ENCODE measurements at places on chromosomes 12 and 14.

- DNase-seq = peak; percentile 18
Observed at GRCh38 chr12:62210422-62210821, 49.8 kb upstream of the USP15 start.

DNA sequence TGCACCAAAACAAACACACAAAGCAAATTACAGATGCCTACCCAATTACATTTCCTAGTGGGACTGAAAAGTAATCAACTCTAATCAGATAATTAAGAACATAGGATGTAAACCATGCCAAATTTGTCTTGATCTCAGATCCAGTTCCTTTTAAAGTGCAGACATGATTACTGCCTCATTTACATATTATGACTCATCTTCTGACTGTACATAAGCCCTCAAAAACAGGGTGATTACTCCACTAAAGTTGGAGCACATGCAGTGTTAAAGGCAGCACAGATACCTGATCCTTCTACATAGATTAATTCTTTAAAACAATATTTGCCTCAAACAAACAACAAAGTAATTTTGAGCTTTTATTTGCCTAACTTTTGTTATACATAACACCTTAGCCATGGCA, 337.2 kb downstream of the RPS29 start:
- DNase-seq = no peak

GRCh38 chr14:72387726-72388125, 455.5 kb downstream of the RGS6 start:
- no peak for DNase-seq

- no peak for DNase-seq
Observed at GRCh38 chr14:101215927-101216326, 312.4 kb upstream of the RTL1 start.

- no peak for DNase-seq
Observed at GRCh38 chr14:26870096-26870495, 272.3 kb upstream of the NOVA1 start.

DNA sequence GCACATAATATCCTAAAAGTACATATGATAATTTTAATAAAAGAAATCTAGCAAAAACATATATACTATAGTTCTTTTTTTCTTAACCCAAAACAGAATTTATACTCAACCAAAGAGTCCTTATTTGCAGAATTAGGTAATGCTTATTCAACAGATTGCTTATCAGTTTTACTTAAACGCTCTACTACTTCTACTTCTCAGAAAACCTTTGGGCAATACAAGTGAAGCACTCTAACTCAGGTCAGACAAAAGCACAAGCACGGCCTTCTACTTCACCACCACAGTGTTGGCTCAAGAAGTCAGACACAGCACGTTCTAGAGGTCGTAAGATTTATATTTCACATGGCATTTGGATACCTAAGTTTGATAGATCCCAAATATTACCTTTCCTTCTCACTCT, 29.2 kb downstream of the DICER1 start:
- no peak for DNase-seq

DNA sequence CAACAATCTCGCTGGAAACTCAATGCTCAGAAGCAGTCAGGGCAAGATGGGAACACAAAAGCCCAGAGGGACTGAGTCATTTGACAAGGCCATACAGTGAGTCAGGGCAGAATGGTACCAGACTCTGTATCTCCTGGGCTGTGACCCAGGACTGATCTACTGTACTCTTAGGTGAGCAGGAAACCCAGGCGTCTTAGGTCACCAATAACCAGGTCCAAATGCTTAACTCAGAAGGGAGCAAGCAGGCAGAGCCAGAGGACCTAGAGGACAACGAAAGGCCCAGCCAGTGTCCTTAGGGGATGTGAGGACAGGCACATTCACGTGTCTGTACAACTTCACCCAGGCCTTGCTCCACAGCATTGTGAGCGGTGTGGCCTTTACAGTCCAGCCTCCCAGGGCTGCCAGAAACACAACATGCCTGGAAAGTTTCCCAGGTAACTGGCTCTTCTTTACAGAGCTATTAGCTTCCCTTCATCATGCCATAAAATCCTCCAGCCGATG, 69.9 kb downstream of the ARL6IP4 start:
- DNase-seq = no peak

GRCh38 chr14:100857233-100857922, 31.5 kb downstream of the MEG3 start:
- no peak for DNase-seq

DNA sequence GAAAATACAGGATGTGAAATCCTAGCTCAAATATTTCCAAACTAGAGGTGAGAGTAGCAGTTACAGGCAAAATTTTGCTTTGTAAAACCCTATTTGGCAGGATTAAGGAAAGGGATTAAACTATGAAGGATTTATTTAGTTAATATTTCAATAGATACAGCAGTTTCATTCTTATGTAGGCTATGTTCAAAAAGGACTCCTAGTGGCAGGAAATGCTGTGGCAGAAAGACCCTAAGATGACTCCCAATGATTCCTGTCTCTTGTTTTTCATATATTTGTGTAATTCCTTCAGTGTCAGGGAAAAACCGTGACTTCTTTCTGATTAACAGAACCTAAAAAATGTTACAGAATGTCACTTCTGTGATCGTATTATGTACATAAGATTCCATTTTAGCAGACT, 299.5 kb upstream of the RPL10L start:
- DNase-seq = no peak
